Mesendoderm (in vitro differentiated cells): ENCODE measurements at places on chromosomes 16 and 17.

DNA sequence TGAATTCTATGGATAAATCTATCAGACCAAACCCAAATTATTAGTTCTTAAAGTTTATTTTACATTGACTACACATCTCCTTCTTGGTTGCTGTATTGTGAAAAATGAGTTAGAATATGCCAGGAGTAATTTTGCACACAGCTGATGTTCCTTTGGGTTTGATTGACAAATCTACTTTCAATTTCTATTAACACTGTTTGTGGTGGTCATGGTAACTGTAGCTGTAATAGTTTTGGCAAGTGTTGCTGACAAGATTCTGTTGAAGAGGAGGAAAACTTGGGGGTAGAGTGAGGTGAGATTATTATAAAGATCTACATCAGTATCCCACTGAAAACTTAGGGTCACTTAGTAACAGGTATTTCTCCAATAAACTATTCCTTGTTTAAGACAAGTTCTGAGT, 30.3 kb downstream of the MRTFB start:
- DNase-seq, result no peak

GRCh38 chr16:58515871-58516767, 802 bp downstream of the SETD6 start:
- peak; percentile 66 for DNase-seq

GRCh38 chr17:71232801-71233559, 887.8 kb upstream of the SOX9 start:
- DNase-seq, result no peak

DNA sequence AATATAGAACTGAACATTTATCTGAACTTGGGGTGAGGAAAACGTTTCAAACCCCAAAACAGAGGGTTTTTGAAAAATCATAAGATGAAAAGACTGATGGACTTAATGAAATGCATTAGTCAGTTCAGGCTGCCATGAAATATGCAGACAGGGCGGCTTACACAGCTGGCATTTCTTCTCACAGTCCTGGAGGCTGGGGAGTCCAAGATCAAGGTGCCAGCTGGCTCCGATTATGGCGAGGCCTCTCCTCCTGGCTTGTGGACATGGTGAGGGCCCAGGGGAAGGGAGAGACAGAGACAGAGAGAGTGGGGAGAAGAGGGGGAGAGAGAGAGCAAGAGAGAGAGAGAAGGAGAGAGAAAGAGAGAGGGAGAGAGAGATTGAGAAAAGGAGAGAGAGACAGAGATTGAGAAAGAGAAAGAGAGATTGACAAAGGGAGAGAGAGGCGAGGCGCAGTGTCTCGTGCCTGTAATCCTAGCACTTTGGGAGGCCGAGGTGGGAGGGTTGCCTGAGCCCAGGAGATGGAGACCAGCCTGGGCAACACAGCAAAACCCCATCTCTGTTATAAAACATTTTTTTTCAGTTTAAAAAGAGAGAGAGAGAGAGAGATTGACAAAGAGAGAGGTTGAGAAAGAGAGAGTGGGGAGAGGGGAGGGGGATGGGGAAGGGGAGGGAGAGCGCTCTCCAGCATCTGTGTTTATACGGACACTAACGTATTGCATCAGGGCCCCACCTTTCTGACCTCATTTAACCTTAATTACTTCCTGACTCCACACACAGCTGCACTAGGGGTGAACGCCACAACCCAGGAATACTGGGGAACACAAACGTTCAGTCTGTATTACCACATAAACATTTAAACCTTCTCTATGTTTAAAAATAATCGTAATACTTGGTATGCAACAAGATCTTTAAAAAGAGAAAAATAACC, 24.6 kb upstream of the RPH3AL start:
- DNase-seq, result peak; percentile 35

GRCh38 chr17:39543664-39544063, 64.1 kb downstream of the NEUROD2 start:
- no peak for DNase-seq

DNA sequence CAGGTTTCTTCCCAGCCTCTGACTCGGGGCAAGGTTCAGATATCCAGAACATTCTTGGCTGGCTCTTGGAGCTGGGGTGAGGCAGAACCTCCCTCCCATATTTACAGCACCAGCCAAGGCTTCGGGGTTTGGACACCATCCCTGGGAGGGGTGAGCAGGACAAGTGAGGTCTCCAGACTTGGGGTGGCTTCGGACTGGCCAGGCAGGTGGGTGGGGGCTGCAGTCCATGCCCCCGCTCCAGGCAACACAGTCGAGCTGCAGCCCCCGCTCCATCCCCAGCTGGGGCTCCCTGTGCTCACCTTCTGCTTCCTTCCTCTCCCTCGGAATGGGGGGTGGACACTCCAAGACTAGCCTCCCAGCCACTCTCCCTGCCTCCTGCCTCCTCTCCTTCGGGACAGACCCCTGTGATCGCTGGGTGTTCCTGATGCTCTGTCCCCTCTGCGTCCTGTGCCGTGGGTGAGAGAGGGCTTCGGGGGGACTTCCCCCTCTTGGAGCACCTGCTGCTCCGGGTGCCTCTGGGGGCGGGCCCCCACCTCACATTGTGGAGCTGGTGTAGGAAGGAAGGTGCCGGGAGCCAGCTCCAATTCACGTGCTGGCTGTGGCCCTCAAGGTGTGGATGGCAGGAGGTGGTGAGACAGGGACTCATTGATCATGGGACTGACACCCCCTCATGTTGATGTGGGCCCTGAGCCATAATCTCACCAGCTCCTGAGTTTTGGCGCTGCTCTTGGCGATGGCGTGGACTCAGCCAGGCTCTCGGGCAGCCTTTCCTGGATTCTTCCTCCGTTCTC, 189.2 kb downstream of the SEC14L1 start:
- no peak for DNase-seq

DNA sequence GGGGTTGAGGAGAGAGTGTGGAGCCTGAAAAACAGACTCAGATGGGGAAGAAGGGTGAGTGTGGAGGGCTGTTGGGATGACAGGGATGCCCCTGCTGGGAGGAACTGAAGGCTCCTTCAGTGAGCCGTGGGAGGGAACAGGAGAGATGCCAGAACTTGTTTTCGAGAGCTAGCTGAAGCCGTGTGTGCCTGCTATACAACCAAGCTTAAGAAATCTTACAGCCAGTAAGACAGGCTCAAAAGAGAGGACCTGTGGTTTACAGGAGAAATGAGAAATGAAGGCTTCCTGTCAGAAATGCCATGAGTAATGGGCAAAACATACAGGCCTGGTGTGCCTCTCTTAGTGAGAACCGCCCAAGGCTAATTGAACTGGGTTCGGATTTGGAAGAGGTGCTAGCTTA, 99.6 kb downstream of the SPACA3 start:
- no peak for DNase-seq

DNA sequence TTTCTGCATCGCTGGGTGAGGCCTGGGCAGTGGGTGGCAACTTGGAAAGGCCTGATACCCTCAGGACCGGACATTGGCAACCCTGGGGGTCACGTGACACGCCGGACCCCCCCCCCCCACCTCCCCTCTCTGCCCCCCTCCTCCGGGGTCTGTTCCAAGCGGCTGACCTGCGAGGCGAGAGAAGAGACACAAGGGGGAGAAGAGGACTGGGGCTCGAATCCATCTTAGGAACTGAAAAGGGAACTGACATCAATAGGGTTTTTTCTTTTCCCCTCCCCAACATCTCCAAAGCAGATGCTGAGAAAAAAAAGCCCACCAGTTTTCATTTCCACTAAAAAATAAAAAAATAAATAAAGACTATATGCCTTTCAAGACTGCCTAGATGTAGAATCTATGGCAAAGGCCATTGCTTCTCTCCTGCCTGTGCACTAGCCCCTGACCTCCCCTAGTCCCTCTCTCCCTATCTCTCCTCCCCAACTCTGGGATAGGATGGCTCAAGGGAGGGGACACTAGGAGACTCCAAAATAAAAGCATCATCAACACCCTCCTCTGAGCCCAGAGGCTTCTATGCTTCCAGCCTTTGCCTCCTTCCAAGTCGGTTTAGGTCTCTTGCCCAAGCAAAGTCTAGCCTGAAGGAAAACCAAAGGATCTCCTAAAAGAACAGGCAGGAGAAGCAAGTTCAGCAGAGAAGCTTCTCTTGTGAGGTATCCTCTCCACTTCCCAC, 7.7 kb upstream of the HOXB2 start:
- DNase-seq, result no peak

GRCh38 chr16:66070140-66070917, 296.2 kb upstream of the CDH5 start:
- DNase-seq, result no peak

DNA sequence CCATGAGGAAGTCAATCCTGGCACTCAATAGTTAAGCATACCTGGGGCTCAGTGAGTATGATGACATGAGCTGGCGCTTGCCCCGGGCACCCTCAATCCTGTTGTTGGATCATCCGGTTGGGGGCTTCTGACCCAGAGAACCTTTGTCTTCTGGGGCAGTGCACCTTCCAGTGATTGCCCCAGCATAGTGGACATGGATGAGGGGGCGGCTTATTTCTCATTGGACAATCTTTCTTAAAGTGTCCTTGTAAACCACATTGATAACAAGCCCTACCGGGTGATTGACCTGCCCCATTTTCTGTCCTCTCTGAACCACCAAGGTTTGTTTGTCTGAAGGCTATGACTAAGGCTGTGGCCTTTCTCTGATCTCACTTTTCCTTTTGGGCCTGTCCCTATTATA, 18.2 kb downstream of the IGSF6 start:
- no peak for DNase-seq

DNA sequence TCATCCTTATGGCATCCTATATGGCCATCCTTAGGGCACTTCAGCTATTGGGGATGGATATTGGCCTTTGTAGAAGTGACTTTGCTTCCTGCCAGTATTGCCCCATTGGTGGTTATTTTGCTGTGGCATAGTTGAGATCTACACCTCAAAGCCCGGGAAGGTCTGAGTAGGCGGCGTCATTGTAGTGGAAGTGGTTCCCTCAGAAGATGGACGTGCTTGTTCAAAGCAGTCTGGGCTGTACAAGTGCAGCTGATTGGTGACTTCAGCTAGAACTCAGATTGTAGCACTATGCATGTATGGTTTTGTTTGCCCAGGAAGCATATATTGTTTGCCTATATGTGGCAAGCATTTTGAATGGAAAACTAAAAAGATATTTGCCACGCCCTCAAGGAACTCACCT, 83.2 kb downstream of the TMC6 start:
- DNase-seq, result no peak

DNA sequence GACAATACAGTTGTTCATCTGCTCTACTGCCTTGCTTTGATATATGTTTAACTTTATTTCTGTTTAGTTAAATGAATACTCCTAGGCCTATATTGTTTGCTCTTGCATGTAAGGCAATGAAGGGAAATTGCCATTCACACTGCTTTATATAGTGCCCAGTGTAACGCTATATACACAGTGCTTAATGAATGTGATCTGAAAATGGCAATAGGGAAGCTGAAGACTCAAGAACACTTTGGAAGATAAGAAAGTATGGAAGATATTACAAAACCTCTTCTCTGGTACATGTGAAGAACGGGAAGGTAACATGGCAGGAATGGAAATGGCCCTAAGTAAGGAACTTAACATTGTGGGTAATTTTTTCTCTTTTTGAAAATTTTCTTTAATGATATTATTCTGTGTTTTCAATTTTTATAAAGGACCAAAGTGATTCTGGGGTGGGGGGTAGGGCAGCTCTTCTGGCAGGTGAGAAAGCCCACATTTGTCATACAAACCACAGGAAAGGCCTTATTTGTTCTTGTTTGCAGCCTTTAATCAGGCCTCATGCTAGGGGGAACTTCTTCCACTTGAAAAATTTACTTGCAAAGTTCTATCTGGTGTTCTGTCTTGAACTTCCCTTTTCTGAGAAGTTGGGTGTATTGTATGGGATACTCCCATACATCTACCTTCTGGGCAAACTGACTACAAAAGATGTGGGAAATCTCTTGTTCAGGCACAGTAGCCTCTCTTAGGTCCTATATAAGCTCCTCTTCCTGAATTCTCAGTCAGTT, 100.8 kb upstream of the CORO6 start:
- no peak for DNase-seq

DNA sequence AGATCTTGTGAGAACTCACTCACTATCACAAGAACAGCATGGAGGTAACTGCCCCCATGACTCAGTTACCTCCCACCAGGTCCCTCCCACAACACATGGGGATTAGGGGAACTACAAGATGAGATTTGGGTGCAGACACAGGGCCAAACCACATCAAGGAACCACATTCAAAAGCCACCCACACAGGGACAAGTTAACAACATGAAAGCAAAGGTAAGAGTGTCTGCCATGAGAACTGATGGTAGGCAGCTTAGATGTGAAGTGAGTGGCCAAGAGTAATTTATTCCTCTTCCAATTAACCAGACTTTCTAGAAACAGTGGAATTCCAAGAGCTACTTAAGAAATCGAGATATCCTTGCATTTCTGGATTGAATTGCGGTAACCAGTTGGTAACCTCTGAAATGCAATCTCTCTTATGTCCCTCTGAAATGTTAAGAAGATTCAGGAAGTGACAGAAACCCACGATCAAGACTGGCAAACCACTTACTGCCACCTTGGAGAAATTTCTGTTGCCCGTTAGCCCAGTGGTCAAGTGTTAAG, 167.4 kb upstream of the CACNG5 start:
- no peak for DNase-seq

DNA sequence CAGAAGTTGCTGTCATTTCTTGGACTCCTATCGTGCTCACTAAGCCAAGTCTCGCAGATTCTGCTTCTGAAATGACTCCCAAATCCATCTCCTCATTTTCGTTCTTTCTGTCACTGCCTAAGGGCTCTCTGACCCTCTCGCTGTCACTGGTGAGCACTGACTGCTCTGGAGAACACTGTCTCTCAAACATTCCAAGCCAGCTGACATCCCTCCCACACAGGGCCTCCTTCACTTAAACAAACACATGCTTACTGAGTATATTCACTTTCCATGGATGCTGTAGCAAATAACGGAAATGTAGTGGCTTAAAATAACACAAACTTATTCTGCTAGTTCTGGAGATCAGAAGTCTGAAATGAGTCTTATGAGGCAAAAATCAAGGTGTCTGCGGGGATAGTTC, 18.8 kb downstream of the CACNG1 start:
- no peak for DNase-seq

DNA sequence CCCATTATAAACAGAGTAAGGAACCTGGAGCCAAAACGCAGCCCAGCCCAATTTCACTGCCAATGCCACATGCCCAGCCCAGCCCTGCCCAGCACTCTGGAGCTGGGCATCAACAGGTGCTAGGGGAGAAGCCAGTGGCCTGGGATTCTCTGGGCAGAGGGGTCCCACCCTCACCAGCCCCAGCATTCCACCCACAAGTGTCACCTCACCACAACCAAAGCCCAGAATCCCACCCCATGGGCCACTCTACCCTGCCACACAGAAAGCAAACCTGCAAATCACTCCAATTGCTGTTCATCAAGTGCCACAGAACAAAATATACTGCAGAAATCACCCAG, 102.5 kb upstream of the CDH5 start:
- no peak for DNase-seq

- DNase-seq, result no peak
These were observed 15.6 kb downstream of the SBK1 start for GRCh38 chr16:28307936-28308335.

GRCh38 chr16:52577130-52577706, 30.3 kb upstream of the TOX3 start:
- peak; percentile 19 for DNase-seq

DNA sequence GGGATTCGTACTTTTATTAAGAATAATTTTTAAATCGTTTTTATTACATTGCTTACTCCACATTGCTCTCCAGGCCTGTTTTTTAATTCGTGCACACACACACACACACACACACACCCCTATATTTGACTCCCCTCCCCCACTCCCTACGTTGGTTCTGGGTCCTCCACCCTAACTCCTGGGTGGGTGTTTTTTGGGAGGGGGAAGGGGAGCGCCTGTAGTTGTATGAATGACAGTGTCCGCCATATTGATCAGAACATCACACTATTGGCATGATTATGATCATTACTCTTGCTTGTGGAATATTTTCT, 1.3 kb downstream of the GNAO1 start:
- DNase-seq, result no peak
